ENCODE measurements at places on chromosomes 4 and X.

GRCh38 chr4:84578540-84579402, 4.2 kb upstream of the CDS1 start:
- DNase-seq = no peak

- no peak for DNase-seq
These were observed 3.0 kb downstream of the PDLIM3 start for GRCh38 chr4:185532293-185532692.

DNA sequence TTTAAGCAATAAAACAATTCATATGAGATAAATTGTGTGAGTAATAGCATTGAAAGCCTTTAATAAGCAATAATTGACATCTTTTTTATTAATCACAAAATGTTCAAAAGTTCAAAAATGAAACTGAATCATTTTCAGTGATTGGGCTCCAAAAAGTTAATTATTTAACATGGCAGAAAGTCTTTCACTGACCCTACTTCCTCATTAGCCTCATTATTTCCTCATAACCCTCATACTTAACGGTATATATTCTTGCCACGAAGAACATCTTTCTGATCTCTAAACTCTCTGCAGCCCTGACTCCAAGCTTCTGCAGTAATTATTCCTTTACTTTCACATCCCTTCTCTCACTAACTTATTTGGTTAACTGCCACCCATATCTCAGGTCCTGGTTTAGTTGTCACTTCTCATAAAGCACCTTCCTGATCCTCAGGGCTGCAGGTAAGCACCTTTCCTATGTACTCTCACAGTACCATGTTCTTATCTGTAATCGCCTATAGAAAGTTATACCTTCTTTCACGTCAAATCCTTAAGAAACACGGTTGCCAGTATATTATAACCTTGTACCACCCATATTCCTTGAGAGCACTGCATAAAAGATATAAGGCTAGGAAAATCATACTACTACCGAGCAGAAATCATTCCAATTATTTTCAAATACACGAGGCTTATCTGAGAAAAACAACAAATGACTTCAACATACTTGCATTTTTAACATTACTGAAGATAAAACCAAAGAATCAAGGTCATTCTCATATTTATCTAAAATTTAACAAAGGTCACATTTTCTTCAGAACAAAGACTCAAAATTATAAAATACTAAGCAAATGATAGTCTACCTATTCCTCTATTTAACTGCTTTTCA, 72.2 kb downstream of the PPP3CA start:
- DNase-seq = no peak

DNA sequence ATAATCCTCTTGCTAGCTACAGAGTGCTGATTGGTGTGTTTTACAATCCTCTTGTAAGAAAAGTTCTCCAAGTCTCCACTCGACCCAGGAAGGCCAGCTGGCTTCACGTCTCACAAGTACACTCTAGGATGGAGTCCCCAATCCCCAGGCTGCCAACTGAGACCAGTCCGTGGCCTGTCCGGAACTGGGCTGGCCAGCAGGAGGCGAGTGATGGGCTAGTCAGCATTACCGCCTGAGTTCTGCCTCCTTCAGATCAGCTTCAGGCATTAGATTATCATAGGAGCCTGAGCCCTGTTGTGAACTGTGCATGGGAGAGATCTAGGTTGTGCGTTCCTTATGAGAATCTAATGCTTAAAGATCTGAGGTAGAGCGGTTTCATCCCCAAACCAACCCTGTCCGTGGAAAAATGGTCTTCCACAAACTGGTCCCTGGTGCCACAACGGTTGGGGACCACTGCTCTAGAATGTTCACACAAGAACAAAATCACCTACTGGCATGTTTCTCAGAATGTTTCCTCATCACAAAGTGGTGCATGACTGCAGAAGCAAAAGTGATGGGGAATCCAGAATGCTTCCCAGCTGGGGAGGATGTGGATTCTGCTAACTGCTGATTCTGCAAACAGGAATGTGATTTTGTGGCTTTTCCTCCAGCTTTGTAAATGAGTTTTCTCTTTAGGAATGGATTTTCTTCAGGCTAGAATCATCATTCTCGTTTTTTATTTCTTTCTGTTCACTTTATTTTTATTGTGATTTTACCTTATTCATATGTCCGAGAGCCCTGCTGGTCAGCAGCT, 40.9 kb downstream of the SEPTIN11 start:
- DNase-seq = no peak

Measured in right hindlimb (tissue), 1 donor.